GM23248 (cell line): ENCODE measurements at places on chromosomes 12 and 14.

DNA sequence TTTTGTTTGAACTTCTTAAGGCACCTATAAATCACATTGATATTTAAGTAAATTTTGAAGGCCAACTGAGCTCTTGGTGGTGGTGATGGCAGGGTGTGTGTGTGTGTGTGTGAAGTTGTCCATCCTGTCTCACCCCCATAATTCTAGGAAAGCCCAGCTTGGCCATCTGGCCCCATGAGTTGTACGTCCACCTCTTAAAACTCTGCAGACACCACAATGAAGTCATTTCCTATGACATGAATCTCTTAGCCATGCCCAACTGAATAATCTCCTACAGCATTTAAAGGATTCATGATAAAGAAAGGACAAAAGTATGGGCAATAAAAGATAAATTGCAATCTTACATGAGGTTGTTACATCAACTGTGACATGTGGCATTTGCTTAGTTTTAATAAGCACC is 123.4 kb downstream of the TTC7B start:
- DNase-seq: no peak

- peak; percentile 85 for DNase-seq
These were observed 106.3 kb downstream of the PTCSC3 start for GRCh38 chr14:36070031-36070719.

GRCh38 chr12:117702741-117703140 is 266.0 kb downstream of the KSR2 start:
- DNase-seq: no peak

DNA sequence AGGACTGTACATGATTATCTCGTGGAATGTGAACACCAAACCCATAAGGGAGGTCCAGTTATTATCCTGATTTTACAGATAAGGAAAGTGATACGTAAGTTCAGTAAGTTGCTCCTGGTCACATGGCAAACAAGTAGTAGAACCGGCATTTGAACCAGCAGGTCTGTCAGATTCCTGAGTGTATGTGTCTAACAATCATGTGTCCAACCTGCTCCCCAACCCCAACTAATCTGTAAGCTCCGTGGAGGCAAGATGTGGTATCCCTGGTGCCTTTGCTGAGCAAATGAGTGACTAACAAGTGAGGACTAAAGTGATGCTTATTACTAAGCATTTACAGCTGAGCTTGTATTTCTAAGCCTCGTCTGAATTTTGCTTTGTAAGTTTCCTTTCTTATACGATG is 65.9 kb downstream of the PTPN21 start:
- DNase-seq: no peak

DNA sequence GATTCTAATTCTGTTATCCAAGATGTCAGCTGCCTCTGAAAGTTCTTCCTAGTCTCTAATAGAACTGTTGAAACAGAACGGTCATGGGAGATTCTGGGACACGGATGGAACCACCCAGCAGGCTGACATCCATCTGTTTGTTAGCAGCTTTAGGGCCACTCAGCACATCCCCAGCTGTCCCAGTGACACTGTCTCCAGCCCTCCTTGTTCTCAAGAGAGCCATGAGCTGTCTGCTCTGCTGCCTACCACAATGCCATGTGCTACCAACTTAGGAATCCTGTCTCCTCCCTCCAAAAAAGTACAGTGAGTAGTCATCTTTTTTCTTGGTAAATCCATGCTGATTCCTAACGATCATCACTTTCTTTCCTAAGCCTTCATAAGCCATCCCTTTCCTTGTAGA is 130.5 kb downstream of the ZFP36L1 start:
- DNase-seq: peak; percentile 77

GRCh38 chr12:81953541-81953940 is 194.4 kb upstream of the PPFIA2 start:
- DNase-seq: peak; percentile 13

- no peak for DNase-seq
These were observed 28.7 kb downstream of the CCDC59 start for GRCh38 chr12:82329508-82329907.

DNA sequence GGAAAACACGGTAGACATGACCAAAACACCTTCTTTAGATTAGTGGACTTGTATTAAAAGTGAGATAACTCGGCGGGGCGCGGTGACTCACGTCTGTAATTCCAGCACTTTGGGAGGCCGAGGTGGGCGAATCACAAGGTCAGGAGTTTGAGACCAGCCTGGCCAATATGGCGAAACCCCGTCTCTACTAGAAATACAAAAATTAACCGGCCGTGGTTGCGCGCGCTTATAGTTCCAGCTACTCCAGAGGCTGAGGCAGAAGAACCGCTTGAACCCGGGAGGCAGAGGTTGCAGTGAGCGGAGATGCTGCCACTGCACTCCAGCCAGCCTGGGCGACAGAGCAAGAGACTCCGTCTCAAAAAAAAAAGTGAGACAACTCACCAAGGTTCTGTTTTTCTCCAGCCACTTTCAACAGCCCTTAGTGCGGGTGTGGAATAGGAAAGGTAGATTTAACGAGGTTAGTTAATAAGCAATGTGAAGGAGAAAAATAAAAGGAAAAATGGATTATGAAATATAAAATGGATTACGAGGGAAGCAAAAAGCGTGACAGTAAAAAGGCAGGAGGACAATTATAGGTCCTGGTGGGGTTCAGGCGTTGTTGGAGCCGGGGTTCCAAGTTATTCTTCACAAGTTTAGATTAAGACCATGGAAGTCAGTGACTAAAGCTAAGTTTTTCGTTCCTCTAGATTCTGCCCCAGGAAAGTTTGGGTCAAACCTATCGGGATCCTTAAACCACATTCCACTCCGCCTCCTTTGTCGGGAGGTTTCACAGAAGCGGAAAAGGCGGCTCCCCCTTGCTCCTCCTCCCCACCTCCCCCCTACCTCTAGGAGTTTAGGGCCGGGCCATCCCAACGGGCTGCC is 534 bp downstream of the PPP2R3C start:
- peak; percentile 51 for DNase-seq

DNA sequence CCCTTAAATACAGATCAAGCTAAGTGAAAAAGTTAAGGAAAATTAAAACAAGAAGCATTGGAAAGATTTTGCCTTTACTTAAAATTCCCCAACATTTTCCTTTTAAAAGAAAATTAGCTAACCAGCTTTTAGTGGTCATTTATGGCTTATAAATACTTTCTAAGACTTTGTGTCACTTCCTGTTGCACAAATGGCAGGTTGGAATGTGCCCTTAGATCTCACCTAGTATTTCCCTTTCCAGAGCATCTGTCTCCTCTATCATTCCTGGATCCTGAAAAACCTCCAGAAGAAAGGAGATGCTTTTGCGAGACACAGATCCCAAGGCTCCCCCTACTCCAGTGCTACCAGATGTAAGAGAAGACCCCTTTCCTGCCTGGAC is 58.3 kb downstream of the ARF6 start:
- DNase-seq: no peak

GRCh38 chr12:108457006-108457733 is 57.9 kb upstream of the FICD start:
- peak; percentile 81 for DNase-seq

GRCh38 chr12:60539592-60539991 is 943.8 kb downstream of the SLC16A7 start:
- DNase-seq: peak; percentile 5

- no peak for DNase-seq
These were observed 9.5 kb upstream of the TAS2R20 start for GRCh38 chr12:11007608-11008007.

GRCh38 chr12:8527250-8528130 is 13.2 kb downstream of the CLEC4E start:
- DNase-seq: no peak

GRCh38 chr12:108899145-108899544 is 19.3 kb downstream of the DAO start:
- no peak for DNase-seq

DNA sequence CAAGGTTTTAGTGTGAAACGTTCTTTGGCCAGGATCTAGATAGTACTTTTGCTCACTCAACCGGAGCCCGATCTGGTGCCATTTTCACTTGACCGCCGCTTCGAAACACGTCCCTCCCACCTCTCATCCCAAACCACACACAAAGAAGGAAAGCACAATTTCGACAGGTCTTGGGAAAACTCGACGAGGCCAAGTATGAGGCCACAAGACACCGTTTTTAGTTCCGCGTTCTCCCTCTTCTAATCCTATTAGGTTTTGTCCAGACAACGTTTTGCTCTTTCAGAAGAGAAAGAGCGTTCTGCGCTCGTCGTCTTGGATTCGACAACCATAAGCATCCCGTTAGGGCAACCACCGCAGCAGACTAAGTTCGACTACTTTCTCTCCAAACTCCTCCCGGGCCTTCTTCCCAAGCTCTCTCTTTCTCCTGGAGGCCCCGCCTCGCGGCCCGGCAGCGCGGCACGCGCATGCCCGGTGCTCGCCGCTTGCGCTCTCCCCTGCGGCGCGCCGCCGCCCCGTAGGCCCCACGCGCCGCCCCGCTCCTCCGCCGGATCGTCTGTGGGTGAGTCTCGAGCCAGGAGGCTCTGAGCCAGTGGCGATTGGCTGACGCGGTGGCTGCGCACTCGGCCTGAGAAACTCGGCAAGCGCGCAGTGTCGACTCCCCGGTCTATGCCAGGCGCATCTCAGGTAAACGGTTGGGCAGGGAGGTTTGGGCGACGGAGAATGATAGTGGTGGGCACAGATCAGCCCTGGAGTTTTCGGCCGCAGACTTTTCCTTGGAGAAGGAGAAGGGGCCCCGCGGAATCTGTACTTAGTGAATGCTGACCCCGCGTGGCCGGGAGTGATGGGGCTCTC is at the start of gene MIPOL1:
MIPOL1 (plus strand) TSS at position 517 of the 852 bp plus-strand sequence. CDS start 49,952 bp downstream, outside the sequence.
- DNase-seq: peak; percentile 95

DNA sequence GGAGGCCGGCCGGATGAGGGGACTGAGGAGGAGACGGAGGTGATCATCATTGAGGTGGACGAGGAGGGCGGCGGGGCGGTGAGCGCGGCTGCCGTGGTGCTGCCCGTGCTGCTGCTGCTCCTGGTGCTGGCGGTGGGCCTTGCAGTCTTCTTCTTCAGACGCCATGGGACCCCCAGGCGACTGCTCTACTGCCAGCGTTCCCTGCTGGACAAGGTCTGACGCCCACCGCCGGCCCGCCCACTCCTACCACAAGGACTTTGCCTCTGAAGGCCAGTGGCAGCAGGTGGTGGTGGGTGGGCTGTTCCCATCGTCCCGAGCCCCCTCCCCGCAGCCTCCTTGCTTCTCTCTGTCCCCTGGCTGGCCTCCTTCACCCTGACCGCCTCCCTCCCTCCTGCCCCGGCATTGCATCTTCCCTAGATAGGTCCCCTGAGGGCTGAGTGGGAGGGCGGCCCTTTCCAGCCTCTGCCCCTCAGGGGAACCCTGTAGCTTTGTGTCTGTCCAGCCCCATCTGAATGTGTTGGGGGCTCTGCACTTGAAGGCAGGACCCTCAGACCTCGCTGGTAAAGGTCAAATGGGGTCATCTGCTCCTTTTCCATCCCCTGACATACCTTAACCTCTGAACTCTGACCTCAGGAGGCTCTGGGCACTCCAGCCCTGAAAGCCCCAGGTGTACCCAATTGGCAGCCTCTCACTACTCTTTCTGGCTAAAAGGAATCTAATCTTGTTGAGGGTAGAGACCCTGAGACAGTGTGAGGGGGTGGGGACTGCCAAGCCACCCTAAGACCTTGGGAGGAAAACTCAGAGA is 9.6 kb downstream of the MMP14 start:
- peak; percentile 25 for DNase-seq

DNA sequence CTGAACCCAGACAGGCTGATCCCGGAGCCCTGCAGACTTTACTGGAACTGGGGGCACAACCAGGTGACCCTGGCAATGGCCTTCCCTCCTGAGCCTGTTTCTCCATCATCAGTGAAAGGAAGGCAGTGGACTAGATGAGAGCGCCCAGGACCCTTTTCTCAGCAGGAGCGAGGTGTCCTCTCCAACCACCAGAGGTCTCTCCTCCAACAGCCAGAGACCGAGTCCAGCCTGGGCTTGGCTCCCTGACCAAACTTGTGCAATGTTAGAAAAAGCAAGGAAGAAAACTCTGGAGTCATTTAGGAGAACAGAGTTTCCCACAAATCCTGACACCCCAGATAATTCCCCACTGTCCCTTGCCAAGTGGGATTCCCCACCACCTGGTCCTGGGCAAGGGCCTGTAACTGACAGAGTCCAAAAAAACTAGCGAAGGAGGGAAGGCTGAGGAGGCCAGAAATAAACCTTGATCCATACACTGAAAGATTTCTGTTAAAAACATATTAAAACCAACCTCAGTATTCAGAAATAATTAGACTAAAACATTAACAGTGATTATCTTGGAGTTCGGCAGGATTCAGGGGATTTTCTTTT is 9.0 kb downstream of the RPS6KL1 start:
- peak; percentile 90 for DNase-seq
